ENCODE measurements at places on chromosomes 6 and 20. TPM values are rescaled to one million over a fixed set of nuclear protein-coding genes. Genes with fewer than 3 reads are reported as not detected.

The HDAC2 gene
- 163 TPM for total RNA-seq

The CAPN11 gene
- not detected for total RNA-seq

The ADGRF4 gene
- total RNA-seq: 2.2 TPM

The ISM1 gene
- total RNA-seq: not detected

The RNF217 gene
- 10.6 TPM for total RNA-seq

The MUCL3 gene
- total RNA-seq: not detected

The ME1 gene
- total RNA-seq: 16.3 TPM

The NKAIN2 gene
- total RNA-seq: not detected

The PRDM1 gene
- not detected for total RNA-seq
